ENCODE measurements at places on chromosomes 5 and 9. TPM values are rescaled to one million over a fixed set of nuclear protein-coding genes. Genes with fewer than 3 reads are reported as not detected.

DNA sequence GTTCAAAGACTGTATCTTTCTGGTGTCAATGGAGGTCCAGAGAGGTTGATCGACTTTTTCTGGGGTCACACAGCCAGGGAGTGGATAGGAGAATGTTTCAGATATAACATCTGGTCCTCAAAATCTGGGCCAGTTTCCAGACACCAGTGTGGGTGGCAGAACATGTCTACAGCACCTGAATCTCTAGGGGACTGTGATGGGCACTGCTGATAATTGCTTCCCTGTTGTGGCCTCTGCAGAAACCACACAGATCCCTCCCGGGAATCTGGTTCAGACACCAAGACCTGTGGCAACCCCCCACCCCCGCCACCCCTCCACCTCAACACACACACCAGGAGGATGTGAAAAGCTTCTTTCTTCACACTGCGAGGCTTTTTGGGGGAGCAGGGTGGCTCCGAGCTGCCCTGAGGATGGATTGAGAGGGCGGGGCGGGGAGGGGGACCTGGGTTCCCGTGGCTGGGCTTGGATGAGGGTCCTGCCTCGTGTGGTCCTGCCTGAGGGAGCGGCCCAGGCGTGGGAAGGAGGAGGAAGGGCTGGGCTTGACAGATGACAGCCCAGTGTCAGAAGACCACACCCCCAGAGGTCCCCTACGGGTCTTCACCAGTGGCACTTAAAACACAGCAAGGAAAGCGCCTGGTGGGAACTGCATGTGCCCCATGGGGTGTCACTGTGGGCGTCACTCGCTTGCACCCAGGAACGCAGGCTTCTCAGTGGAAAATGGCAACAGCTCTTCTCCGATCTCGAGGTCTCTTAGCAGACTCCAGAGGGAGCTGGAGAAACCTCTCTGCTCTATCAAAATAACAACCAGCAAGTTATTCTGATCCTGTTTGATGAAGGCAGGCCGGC, 55.2 kb downstream of the TRIP13 start:
- no peak for DNase-seq
- no peak overlapping the region for H3K4me3 ChIP-seq
- peaks cover 4% of the 10 kb centered on the region for H3K27me3 ChIP-seq
- no peaks in the 10 kb centered on the region for H3K36me3 ChIP-seq
- H3K27ac ChIP-seq = no peak overlapping the region
- H3K4me1 ChIP-seq = no peaks in the 10 kb centered on the region

DNA sequence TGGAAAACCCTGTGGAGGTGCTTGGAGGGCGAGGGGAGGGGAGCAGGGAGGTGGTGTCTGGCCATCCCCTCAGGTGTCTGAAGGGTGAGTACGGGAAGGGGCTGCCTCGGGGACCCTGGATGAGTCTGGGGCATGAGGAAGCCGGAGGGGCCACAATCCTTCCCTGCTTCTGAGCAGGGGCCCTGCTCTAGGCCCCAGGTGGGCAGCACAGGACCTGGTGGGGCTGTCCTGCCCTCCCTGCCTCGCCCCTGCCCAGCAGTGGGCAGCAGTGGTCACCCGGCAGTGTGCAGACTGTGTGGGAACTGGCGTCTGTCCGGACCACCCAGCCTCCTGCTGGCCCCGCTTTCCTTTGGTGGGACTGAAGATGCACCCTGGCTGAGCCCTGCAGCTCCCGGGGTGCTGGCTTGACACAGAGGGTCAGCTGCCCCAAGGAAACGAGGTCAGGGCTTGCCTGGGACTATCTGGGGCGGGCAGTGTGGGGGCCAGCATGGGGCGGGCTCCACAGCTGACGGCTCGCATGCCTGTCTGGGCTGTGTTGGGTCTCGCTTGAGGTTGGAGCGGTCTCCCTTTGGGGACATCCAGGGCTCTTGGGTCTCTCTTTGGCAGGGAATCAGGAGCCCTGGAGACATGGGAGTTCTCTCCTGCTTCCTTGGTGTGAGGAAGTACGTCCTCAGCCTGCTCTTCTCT, 26.1 kb downstream of the RXRA start:
- no peaks in the 10 kb centered on the region for H3K27me3 ChIP-seq
- no peaks in the 10 kb centered on the region for H3K4me1 ChIP-seq
- H3K27ac ChIP-seq = no peak overlapping the region
- no peak for DNase-seq
- H3K4me3 ChIP-seq = no peak overlapping the region

IRX2 gene
- 47.5 TPM for total RNA-seq

CCDC192 gene
- 0.63 TPM for total RNA-seq

All from H1 (cell line).